ENCODE measurements at places on chromosomes 12 and 14.

GRCh38 chr12:25319233-25319984 lies 68.7 kb upstream of the KRAS start:
- DNase-seq: no peak

DNA sequence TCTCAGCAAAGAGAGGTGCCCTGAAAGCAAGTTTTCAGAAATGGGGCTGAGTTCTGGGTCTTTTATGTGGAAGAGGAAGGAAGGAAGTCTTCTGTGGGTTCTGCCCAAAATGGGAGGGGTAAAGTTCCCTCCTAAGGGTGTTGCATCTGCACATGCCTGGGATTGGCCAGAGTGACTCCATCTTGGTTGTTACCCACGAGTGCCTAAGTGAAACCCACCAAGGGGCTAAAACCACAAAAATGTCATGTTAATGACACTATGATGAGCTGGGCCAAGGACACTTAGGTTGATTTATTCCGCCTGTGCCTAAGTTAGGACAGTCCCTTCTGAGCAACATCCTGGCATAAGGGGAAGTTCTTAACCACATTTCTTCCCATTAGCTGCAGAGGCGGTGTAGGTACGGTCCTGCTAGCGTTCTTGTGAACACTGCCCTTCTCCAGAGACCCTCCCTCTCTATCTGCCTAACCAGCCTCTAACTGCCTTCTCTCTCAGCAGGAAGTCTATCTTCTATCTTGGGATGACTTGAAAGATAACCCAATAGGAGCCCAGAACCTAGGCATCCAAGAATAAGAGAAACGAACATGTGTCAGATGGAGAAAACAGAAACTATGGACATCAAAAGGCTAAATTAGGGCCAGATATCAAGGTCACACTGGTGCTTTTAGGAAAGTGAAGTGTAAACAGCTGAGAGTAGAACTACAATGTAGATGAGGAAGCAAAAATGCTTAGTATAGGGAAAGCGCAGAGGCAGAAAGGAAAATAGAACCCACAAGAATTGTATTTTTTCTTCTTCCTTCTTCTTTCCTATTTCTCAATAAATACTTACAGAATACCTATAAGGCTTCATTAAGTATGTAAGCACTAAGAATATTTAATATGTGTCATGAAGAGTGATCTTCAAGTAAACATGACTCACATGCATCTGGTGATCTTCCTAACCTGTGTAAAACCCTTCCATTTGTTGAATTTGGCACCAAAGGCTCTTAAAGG lies 104.2 kb upstream of the AMN1 start:
- no peak for DNase-seq

DNA sequence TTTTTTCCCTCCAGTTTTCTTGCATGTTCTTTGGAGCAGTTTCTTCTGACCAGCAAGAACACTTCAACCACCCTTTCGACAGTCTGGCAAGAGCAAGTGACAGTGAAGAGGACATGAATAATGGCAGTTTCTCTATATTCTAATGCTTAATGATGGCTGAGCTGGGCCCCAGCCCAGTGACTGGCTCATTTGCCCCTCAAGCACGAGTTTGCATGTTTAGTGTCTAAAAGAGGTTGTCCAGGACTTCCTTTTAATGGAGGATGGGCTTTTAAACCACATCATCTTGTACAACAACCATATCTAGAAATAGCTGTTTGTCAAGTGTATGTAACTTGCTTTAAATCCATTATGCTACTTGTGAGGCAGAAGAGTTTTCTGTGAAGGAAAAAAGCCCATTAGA lies 28.4 kb downstream of the RAD9B start:
- no peak for DNase-seq

DNA sequence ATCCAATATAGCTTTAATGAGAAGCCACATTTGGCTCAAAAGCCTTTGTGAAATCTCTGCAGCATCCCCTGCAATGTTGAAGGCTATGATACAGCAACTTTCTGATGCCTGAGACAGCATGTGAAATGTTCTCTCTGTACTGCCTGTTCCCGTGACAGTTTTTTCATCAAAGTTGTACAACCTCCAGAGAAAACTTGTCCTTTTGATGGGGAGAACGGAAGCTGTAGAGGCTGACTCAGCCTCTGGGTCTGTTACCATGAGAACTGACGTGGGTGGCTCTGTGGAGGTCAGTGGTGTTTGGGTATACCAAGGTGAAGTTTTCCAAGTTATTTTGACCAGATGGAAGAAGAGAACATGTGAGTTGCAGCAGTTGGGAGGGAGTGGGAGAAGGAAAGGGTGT lies 17.0 kb downstream of the SLC4A8 start:
- peak; percentile 68 for DNase-seq

DNA sequence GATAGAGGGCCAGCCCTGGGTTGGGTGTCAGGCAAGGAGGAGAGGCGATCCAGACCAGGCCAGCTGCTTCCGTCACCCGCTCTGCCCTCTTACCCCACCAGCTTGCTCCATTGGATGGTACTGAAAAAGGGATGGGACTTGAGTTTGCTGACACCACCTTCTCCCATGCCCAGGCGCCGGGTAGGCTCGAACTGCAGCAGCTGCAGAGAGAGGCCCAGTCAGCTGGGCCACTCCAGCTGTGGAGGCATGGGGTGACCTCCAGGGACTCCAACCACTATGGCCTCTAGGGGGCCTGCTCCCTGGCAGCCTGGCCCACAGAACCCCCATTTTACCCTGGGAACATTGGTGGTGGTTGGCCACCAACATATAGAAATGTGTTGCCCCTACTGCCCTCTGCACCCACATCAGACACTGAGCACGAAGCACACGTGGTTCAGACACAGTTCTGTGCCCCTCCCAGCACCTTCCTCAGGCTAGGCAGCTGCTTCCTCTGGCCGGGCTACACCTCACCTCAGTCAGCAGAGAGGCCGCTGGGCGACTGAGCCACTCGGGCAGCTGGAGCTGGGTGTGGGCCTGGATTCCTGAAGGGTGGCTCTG lies 16.0 kb downstream of the RPS6KL1 start:
- DNase-seq: no peak

GRCh38 chr12:20370014-20370386 lies 1.7 kb downstream of the PDE3A start:
- peak; percentile 66 for DNase-seq

- no peak for DNase-seq
Measured at GRCh38 chr14:84579292-84579691, 950.7 kb upstream of the FLRT2 start.

DNA sequence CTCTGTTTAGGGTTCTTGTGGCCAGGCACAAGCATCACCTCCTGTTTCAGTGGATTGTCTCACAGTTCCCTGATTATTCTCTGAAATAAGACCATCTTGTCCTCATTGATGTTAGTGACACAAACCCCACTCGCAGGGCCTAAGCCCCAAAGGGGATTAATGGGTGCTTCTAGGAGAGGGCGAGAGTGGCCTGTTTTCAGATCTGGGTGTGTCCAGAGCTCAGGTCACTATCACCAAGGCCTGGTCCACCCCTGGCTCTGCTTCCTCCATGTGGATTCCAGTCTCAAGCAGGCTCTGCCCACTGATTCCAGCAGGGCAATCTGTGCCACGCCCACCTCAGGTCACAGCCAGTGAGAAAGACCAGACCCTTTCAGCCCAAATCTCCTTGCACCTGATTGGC lies 361.9 kb downstream of the ADGRD1 start:
- DNase-seq: no peak

GRCh38 chr12:14664434-14665023 lies 31.9 kb downstream of the GUCY2C start:
- peak; percentile 50 for DNase-seq

GRCh38 chr12:124381456-124382296 lies 86.8 kb downstream of the RFLNA start:
- peak; percentile 55 for DNase-seq

- no peak for DNase-seq
Measured at GRCh38 chr12:7096979-7097378, 4.7 kb upstream of the C1R start.

DNA sequence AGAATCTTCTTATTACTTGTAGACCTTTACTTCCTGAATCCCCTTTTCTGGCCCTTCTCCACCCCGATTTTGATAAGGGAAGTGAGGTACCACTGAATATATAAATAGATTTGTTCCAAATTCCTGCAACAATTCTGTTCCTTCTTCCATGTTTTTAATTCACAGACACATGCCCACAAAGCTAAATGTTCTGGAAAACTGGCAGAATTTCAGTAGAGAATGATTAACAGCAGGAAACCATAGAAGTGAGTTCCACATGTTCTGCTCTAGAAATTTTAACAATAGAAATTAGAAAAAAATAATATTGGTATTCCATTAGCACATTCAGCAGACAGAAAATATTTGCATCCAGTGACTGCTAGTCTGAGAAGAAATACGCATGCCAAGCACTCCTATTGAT lies 139.6 kb downstream of the SLC2A13 start:
- DNase-seq: no peak

- DNase-seq: no peak
Measured at GRCh38 chr14:49984424-49984823, 91.5 kb downstream of the ARF6 start.

- DNase-seq: no peak
Measured at GRCh38 chr12:68804657-68805591, 3.1 kb upstream of the MDM2 start.

GRCh38 chr12:104469523-104469922 lies 12.8 kb downstream of the CHST11 start:
- no peak for DNase-seq

GRCh38 chr12:46209170-46209569 lies 59.7 kb downstream of the SLC38A1 start:
- peak; percentile 55 for DNase-seq

DNA sequence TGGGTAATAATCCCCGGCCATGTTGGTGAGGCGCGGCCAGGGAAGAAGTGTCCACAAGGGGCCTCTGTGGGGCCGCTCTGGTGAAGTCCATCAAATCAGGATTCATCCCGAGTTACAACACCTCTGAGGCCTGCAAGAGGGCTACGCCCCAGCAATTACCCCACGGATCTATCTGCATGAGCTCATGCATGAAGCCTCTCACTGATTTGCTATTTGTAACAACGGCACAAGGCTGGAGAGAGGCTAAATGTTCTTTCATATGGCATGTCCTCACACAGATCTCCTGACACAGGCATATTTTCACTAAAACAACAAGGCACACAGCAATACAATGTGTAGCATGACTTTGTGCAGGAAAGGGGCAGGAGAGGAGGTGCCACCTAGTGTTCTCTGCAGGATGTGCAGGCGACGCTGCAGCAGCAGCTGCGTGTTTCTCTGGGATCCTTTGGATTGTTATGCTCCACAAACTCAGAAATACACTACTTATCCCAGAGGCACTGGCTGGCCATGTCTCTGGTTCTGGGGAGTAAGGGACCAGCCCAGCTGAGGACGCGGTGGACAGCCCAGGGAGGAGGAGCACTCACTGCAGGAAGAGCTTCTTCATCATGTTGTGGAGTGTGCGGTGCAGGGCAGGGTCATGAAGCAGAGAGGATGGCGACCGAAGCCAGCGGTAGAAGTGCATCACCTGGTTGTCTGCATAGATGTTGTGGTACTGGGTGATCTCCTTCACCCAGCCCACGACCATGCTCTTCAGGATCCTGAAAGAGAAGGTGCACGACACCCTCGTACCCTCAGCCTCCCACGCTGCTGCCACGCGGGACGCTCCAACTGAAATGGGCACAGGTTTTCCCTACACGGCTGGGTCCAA lies 20.2 kb downstream of the P2RX2 start:
- peak; percentile 16 for DNase-seq

GRCh38 chr12:49028666-49029275 lies 10.2 kb upstream of the PRKAG1 start:
- no peak for DNase-seq

DNA sequence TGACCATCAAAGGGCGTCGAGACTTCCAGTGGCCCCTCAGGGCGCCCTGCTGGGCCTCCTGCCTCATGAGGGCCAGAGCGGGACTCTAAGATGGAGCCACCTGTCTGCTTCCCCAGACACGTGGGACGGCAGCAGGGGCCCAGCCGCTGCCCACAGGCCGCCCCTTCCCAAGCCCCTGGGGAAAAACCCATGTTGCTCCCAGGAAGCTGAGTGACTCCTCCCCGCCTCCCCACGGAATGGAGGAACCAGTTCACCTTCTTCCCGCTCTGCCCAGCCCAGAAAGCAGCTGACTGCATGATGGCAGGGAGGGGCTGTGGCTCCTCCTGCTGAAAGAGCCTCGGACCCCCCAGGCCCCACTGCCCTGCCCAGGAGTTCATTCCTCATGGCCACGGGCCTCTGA lies 14.9 kb downstream of the RAB35 start:
- DNase-seq: no peak

- DNase-seq: no peak
Measured at GRCh38 chr12:66240096-66240820, 51.2 kb downstream of the IRAK3 start.

DNA sequence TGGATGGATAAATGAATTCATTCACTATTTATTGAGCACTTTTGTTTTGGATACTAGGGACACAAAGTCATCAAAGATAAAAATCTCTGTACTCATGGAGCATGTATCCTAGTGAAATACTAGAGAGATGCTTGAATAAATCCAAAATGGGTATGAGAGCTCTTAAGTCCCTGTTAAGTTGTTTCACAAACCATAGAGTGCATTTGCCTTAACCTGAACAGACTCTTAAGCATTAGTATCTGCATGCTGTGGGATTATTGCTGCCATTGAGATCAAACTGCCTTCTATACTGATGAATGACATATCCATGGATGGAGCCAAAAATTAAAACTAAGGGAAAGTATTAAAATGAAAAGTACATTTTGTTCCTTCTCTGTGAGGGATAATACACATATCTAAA lies 206.5 kb upstream of the KRR1 start:
- no peak for DNase-seq

GRCh38 chr14:61388173-61388975 lies 67.0 kb downstream of the PRKCH start:
- DNase-seq: peak; percentile 80

DNA sequence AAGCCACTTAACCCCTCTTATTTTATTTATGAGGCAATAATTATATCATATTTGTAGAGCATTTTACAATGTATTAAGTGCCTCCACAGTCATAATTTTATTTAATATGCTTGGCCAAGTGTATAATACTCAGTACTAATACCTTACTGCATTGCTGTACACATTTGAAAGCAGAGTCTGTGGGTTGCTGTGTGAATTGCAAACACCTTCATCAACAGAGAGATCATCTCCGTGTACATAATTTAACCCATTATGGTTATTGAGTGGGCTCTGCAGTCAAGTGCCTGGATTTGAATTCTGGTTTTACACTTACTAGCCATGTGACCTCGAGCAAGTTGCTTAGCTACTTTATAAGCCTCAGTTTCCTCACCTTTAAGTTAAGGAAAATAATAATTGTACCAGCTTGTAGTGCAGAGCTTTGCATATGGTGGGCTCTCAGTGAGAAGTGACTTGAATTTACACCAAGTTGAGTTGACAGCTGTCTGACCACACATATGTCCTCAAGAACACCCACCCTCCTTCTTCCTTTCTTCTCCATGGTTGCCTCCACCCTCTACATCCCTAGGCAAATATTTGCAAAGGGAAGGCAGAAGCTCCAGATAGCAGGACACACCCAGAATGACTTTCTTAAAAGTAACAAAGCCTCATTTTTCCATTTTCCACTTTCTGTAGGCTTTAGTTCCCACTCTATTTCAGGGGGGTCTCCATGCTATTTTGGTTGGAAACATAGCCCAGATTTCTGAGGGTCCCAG lies 12.3 kb downstream of the CRACR2A start:
- no peak for DNase-seq

- DNase-seq: no peak
Measured at GRCh38 chr12:51160814-51161459, 12.0 kb downstream of the TFCP2 start.

GRCh38 chr12:63075376-63076060 lies 75.5 kb downstream of the AVPR1A start:
- DNase-seq: no peak

- peak; percentile 59 for DNase-seq
Measured at GRCh38 chr12:52307836-52308805, 13.1 kb downstream of the KRT83 start.

All from M059J (cell line).